ENCODE measurements at places on chromosomes 16 and 17.
A peak's percentile ranks its signal among the peaks of the same experiment; 100 is the strongest.

GRCh38 chr17:32882734-32883133, 5.8 kb upstream of the MYO1D start:
- no peak for DNase-seq

DNA sequence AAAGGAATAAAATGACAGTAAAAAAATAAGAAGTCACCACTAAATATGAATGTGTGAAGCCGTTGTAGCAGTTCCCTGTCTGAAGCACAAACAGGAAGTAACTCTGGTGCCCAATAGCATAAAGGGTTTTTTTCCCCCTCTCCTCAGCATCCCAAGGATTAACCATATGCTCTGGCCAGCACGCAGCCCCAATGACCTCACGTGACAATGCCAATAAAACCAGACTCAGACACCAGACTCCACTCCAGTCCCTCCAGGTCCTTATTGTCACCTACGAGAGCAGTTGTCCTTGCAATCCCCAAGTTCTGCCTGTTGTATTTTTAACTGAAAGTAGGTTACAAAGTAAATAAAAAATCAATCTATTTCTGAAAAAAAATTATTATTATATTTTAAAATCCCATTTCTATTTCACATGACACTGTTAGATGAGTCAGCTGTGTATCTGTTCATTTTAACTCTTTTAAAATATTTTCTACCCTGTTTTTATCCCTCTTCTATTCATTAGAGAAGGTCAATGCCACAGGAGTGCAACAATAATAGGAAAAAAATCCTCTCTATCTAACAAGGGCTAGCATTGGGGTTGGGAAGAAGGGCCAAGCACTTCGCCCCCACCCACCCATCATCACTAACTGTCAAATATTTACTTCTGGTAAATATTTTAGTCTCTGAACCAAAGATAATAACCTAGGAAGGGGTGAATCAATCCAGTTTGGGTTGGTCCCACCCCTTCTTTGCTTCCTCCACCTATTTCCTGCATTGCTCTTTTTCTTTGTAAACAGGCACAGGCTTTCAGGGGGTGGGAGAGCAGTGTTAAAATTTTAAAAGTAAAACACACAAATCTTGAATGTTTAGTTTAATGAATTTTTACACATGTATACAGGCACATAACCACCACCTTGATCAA, 6.6 kb downstream of the PRAC1 start:
- DNase-seq: no peak

DNA sequence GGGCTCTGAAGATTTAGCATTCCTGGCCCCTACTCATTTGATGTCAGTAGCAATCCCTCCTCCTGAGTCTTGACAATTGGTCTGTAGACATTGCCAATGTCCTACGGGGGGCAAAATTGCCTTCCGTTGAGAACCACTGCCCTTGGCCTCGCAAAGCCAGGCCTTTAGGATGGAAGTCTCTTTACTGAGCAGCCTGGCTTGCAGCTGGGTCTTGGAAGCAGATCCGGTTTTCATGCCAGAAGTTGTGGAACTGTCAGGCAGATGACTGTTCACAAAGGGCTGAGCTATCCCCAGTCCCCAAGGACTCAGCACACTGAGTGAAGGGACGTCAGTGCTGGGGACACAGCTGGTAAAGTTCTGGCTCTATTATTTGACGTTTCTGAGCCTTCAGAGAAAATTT, 83.2 kb downstream of the WSCD1 start:
- no peak for DNase-seq

DNA sequence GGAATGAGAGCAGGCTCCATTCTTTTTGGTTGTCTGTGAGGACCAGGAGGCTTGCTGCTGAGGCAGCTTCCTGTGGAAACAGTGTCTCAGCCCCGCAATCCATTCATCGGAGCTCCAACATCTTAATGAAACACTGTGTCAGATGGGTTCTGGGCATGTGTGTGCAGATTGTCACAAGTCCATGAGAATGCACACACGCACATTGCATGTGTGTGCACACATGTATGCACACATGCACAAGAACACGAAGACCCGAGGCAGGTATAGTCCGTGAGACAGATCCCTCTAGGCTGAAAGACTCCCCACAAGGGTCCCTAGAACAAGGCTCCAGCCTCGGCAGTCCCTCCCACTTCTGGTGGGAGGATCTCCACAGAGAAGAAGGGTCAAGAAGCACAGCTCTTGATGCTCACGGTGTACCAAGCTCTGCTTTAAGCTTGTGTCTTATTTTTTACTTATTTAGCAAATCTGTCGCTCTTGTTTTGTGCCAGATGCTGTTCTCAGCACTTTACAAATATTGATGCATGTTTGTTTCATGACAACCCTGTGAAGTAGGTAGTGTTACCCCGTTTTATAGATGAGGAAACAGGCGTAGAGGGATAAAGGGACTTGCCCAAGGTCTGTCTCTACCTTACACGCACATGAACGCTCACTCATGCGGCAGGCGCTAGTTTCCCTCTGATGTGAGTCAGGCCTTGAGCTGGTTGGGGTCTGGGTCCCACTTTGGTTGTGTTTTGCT, 213.1 kb downstream of the SEC14L1 start:
- DNase-seq: peak; percentile 1

DNA sequence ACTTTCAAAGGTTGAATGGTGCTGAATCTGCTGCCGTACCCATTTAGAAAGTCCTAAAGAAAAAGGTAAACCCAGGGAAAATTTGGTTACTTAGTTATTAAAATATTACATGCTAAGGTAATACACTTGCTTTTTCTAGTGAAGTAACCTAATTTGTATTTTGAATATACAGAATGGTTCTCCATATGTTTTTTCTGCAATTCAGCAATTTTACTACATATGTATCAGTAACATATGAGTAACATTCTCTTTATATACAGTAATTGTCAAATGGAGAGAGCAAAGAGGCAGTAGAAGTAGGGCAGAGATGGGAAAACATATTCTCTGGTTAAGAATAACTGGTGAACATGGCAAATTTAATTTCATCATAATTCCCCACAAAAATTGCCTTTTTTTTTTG, 95.1 kb upstream of the NACA2 start:
- no peak for DNase-seq

- peak; percentile 69 for DNase-seq
Measured at GRCh38 chr17:7281074-7281952, at the start of gene SLC2A4. SLC2A4 (plus strand) TSS chr17:7281718; CDS start chr17:7281935, 217 bp downstream.

- DNase-seq: no peak
Measured at GRCh38 chr17:50288306-50288705, 14.0 kb downstream of the TMEM92 start.

DNA sequence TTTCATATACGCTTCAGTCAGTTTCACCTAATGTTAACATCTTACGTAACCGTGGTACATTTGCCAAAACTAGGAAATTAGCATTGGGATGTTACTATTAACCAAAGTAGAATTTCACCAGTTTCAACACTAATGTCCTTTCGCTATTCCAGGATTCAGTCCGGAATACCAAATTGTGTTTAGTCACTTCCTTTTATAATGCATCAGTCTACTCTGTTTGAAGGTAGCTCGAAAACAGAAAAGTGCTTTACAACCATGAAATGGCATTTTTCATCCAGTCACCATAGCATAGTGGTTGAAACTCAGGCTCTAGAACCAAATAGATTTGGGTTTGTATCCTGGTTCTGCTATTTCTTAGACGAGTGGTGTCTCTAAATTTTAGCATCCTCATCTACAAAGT, 29.4 kb downstream of the AP2B1 start:
- no peak for DNase-seq

- DNase-seq: no peak
Measured at GRCh38 chr16:4293822-4294457, 21.1 kb upstream of the TFAP4 start.

DNA sequence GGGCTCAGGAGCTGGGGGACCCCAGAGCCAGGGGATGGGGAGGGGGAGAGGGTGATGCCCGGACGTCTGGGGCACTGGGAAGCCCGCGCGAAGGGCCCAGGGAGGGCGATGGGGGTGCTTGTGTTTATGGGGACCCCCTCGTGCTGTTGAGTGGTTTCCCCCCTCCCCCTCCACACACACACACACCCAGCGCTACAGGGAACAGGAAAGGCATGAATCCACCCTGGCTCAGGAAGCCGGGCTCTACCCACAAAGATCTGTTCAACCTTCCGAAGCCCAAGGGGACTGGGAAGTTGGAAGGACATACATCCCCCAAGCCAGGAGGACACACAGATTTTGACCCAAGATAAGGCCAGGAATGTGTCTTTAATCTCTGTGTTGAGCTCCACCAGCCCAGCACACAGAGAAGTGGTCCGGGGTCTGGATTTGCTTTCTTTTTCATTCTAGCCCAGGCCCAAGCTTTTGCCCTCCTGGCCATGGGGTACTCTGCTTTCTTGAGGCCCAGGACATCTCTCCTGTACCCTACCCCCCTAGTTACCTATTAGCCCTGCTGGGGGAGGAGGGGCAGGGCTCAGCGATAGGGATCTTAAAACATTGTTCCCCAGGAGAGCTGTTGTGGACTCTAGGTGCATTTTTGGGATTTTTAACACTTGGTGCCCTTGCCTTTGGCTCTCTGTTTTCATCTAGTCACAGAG, 1.2 kb downstream of the UBALD2 start:
- no peak for DNase-seq

DNA sequence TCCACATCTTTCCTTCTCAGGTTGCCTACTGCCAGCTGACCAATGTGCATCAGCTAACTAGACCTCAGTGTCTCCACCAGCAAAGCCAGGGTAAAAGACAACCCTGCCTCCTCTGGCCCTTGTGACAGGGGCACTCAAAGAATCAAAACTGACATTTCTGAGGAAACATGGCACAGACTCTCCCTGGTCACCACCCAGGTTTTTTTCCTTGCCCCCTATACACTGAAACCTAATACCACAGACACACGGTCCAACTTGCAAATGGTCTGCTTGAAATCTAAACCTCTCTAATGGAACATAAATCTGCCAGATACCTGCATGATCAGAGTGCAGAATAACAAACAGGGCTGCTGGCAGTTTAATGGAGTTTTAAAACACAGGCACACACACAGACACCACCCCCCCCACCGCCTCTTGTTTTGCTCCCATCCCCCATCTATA, 19.5 kb upstream of the CORO6 start:
- DNase-seq: no peak

DNA sequence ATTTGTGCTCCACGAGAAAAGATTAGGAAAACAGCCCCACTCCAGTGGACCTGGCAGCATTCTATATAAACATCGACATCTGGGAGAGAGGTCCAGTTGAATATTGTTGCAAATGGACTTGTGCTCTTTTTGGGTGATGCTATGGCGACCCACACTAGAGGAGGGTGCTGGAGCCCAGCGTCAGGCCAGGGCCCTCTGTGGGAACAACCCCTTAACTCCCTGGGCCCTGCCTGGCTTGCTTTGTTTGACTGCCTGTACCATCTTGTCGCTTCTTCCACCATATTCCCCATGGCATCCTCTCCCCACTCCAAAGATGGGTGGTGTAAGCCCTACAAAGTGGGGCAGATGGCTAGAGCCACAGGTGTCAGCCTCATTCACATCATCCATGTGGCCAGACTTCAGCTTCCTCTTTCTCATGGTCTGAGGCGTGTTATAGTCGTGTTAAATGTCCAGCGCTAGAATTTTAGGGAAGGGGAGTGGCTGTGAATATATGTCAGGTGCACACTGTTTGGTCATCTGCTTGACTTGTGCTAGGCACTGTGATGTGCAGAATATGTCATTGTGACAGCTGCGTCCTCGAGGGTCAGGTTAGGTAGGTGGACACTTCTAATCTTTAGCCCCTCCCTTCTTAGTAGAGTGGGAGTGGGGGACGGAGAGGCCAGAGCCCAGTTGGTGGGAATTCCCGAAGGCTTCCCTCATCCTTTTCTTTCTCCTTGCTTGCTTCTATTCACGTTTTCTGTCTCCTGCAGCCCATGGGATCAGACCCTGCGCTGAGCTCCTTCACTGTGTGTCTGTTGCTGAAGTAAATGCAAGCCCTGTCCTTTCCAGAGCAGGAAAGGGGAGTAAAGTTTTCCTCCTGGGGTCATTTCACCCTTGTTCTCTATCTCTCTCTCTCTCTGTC, 49.8 kb downstream of the MPRIP start:
- no peak for DNase-seq

- DNase-seq: no peak
Measured at GRCh38 chr16:85093705-85094104, 18.6 kb downstream of the CIBAR2 start.

GRCh38 chr17:7885367-7886226, 3.0 kb upstream of the CHD3 start:
- peak; percentile 34 for DNase-seq

GRCh38 chr16:18804540-18804939, 3.2 kb upstream of the ARL6IP1 start:
- no peak for DNase-seq

- no peak for DNase-seq
Measured at GRCh38 chr17:81066771-81067315, 31.9 kb downstream of the BAIAP2 start.

- no peak for DNase-seq
Measured at GRCh38 chr17:8125947-8126490, 2.1 kb upstream of the HES7 start.

DNA sequence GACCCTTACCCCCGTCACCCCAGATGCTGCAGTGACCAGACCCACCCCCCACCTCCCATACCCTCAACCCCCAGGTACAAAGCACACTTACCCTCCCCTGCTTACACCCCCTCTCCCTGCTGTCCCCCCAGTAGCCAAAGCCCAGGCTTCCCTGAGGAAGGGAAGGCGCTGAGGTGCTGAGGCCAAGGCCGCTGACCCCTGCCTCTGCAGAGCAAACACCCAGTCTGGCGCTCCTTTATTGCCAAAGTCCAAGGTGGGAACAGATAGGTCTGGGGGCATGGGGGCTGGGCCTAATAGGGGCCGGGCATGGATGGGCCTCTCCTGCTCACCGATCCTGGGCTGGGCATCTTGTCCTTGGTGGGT, 683 bp downstream of the LCAT start:
- no peak for DNase-seq

- no peak for DNase-seq
Measured at GRCh38 chr16:4676831-4677230, 16.5 kb upstream of the NUDT16L1 start.

DNA sequence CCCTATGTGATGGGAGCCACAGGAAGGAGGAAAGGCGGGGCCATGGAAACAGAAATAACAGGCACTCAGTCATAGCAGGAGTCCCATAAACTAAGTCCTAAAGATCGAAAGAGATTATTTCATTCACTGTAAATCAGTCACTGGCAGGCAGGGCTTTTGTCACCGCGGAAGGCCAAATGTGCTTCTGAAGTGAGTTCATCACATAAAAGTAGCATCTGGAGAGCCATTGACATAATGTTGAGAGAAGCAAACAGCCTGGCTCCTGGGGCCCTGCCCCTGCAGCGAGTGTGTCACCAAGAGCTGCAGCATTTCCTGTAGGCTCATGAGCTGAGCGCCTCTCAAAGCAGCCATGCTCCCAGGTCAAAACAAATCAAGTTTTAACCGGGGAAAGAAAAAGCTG, 476.2 kb downstream of the HAPSTR1 start:
- DNase-seq: no peak

DNA sequence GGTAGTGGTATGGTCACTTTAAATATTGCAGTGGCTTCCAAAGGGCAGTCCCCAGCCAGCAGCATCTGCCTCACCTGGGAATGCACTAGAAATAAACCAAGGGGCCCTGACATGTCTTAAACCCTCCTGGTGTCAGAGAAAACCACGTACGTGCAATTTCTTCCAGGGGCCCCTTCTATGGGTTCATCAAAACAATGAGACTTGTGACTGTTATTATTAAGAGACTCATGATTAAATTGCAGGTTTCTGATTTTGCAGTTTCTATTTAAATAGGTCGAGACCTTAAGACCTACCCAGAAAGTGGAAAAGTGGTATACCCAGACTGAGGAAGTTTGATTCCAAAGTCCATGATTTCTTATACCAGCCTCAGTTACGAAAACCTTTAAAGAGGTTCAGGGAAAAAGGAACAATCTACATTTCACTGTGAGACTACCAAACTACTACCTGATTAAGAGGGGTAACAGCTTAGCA, 746 bp upstream of the POLG2 start:
- no peak for DNase-seq
